Vagina (tissue), 2 donors: ENCODE measurements at places on chromosomes 5 and 9. TPM values are rescaled to one million over a fixed set of nuclear protein-coding genes. Genes with fewer than 3 reads are reported as not detected.

GRCh38 chr9:134208310-134208841, 44.0 kb upstream of the RNU6ATAC start:
- H3K4me3 ChIP-seq = no peak overlapping the region
- no peaks in the 10 kb centered on the region for H3K27me3 ChIP-seq
- peaks cover 11% of the 10 kb centered on the region for H3K4me1 ChIP-seq
- H3K36me3 ChIP-seq = no peaks in the 10 kb centered on the region
- no peak for DNase-seq
- H3K27ac ChIP-seq = no peak overlapping the region

The ARRDC3 gene
- 26.3 TPM for total RNA-seq

- H3K27me3 ChIP-seq = no peaks in the 10 kb centered on the region
- H3K4me3 ChIP-seq = no peak overlapping the region
- DNase-seq = no peak
These were observed 4.4 kb downstream of the RC3H2 start for GRCh38 chr9:122900791-122901190.

GRCh38 chr9:69193685-69194032, 19.6 kb downstream of the TJP2 start:
- H3K27me3 ChIP-seq = no peaks in the 10 kb centered on the region
- no peaks in the 10 kb centered on the region for H3K36me3 ChIP-seq
- DNase-seq = no peak
- H3K4me3 ChIP-seq = no peak overlapping the region

The FAT2 gene
- 74.9 TPM for total RNA-seq

The EPB41L4A gene
- 27.5 TPM for total RNA-seq

GRCh38 chr5:173383711-173384110, 55.5 kb upstream of the STC2 start:
- no peaks in the 10 kb centered on the region for H3K36me3 ChIP-seq
- no peak for DNase-seq
- H3K27me3 ChIP-seq = no peaks in the 10 kb centered on the region
- H3K4me3 ChIP-seq = no peak overlapping the region
- no peaks in the 10 kb centered on the region for H3K4me1 ChIP-seq

- no peaks in the 10 kb centered on the region for H3K36me3 ChIP-seq
- H3K4me3 ChIP-seq = peak overlapping the region; percentile 50
- peaks cover 7% of the 10 kb centered on the region for H3K4me1 ChIP-seq
- DNase-seq = peak; percentile 95
These were observed 22.2 kb downstream of the AHRR start for GRCh38 chr5:343461-344401.

- H3K27ac ChIP-seq = no peak overlapping the region
- H3K4me3 ChIP-seq = no peak overlapping the region
- no peaks in the 10 kb centered on the region for H3K36me3 ChIP-seq
These were observed 416.1 kb downstream of the TMEM38B start for GRCh38 chr9:106110483-106110882.

The SLCO6A1 gene
- not detected for total RNA-seq

GRCh38 chr5:108320231-108320630, 61.7 kb downstream of the FBXL17 start:
- DNase-seq = no peak
- H3K4me1 ChIP-seq = no peaks in the 10 kb centered on the region
- H3K27ac ChIP-seq = no peak overlapping the region
- H3K27me3 ChIP-seq = no peaks in the 10 kb centered on the region
- H3K4me3 ChIP-seq = no peak overlapping the region

GRCh38 chr5:171575386-171575785, 155.9 kb downstream of the FGF18 start:
- peaks cover 24% of the 10 kb centered on the region for H3K4me1 ChIP-seq
- DNase-seq = no peak
- no peak overlapping the region for H3K27ac ChIP-seq
- H3K4me3 ChIP-seq = no peak overlapping the region
- no peaks in the 10 kb centered on the region for H3K27me3 ChIP-seq
- no peaks in the 10 kb centered on the region for H3K36me3 ChIP-seq

DNA sequence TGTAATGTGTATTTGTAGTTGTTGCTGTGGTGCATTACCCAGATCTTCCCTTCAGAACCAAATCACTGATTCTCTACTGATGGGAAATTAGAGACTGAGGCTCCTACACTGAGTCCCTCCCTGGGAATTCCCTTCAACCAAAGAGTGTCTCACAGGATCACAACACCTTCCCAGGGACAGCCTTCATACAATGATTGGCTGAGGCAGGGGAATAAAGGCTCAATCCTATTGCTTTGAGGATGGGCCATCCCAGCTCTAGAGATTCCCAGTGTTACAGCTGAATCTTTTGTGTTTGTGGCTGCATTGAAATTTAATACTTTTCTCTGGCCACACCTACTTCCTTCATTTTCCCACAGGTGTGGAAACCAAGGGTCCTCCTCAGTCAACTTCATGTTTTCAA, 96.4 kb upstream of the ELL2 start:
- no peaks in the 10 kb centered on the region for H3K27me3 ChIP-seq
- no peak overlapping the region for H3K4me3 ChIP-seq
- H3K4me1 ChIP-seq = no peaks in the 10 kb centered on the region
- H3K36me3 ChIP-seq = no peaks in the 10 kb centered on the region

DNA sequence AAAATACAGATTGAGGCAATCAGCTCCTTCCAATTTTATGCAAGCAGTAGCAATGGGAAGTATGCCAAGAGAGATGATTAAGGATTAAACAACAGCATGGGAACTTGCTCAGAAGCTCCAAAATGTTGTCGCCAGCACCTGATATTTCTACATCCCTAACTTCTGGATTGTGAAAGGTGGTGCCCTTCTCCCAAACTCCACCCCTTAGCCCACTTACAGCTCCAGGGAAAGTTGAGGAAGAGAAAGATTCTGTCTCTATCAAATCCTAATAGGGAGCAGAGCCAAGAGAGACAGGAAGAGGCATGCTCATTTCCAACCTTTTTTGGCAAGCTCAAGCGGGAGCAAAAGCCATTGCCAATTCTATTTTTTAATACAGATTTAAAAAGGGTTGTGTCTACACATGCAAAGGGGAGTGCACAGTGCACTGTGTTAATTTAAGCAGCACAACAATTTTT, 92.4 kb upstream of the NR3C1 start:
- H3K4me1 ChIP-seq = peaks cover 26% of the 10 kb centered on the region
- DNase-seq = no peak
- H3K36me3 ChIP-seq = no peaks in the 10 kb centered on the region
- H3K27me3 ChIP-seq = no peaks in the 10 kb centered on the region
- H3K27ac ChIP-seq = no peak overlapping the region
- H3K4me3 ChIP-seq = no peak overlapping the region

DNA sequence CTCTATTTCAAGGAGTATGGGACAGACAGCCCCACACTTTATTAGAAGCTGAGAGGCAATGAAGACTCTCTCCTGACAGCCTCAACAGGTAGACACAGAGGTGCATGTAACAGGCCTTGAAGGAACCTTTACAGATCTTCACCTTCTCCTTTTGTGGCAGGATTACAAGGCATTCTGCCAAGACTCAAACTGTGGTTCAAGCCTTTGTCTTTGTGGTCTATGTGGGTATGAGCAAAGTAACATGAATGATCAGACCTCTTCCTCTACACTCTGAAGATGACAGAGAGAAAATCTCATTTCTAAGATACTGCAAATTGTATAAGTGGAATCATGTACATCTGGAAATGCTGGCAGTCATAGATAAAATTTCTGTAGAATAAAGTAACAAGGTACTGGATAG, 346.9 kb downstream of the CDH9 start:
- no peaks in the 10 kb centered on the region for H3K4me1 ChIP-seq
- H3K27ac ChIP-seq = no peak overlapping the region
- DNase-seq = no peak
- H3K36me3 ChIP-seq = no peaks in the 10 kb centered on the region

DNA sequence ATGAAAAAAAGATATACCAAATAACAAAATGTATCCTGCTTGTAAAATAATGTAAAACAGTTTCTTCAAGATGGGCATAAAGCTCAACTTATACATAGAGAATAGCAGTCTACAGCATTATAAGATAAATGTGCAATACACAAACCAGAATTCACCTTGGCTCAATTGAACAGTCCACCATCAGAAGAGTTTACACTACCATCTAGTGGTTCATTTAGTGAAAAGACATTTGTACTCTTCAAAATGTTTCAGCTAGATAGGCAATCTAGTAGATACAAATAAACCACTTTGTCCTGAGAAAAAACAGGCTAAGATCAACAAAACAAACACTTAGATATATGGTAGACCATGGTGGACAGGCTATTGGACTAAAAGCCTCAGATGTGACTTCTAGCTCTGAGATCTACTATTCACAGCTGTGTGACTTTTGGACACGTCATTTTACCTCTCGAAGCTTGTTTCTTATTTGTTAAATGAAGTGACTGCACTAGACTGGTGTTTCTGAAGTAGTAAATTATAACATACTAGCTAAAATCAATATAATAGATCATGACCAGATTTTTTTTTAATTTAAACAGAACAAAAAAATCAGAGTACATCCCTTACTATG, 22.1 kb upstream of the TPD52L3 start:
- H3K36me3 ChIP-seq = no peaks in the 10 kb centered on the region
- H3K4me3 ChIP-seq = no peak overlapping the region
- no peak for DNase-seq
- no peaks in the 10 kb centered on the region for H3K27me3 ChIP-seq
- H3K27ac ChIP-seq = no peak overlapping the region

The NACC2 gene
- total RNA-seq = 21.1 TPM

GRCh38 chr5:171714851-171715250, 70.8 kb upstream of the SMIM23 start:
- DNase-seq = no peak
- H3K4me3 ChIP-seq = no peak overlapping the region
- no peaks in the 10 kb centered on the region for H3K4me1 ChIP-seq
- H3K36me3 ChIP-seq = no peaks in the 10 kb centered on the region
- H3K27ac ChIP-seq = no peak overlapping the region

The FGD3 gene
- total RNA-seq = 19.9 TPM

DNA sequence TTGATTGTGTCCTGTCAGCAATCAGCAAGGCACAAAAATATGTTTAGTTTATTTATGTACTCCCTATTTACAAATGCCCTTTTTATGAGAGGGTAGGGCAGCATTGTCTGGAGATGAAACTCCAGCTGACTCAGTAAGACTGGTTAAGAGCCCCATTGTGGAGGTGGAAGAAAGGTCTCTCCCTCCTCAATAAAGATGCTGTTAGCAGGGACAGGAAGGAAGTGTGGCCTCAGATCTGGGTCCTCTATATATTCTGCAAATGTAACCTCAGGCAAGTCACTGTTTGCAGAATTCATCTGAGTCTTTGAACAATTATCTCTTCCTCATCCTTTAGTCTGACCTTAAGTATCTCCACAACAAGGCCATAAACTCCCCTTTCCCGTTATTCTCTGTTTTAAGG, 48.3 kb upstream of the TRAF1 start:
- no peaks in the 10 kb centered on the region for H3K27me3 ChIP-seq
- no peaks in the 10 kb centered on the region for H3K36me3 ChIP-seq
- H3K27ac ChIP-seq = no peak overlapping the region
- no peak for DNase-seq
- no peak overlapping the region for H3K4me3 ChIP-seq

- H3K36me3 ChIP-seq = no peaks in the 10 kb centered on the region
- no peak overlapping the region for H3K27ac ChIP-seq
- no peak for DNase-seq
- H3K27me3 ChIP-seq = no peaks in the 10 kb centered on the region
These were observed 68.7 kb upstream of the HAPLN1 start for GRCh38 chr5:83789371-83789770.

The SLC4A9 gene
- total RNA-seq = 0.25 TPM

The TMEFF1 gene
- not detected for total RNA-seq

The TMEM38B gene
- total RNA-seq = 30.4 TPM

GRCh38 chr9:90818279-90818678, 16.7 kb downstream of the SYK start:
- no peak overlapping the region for H3K27ac ChIP-seq
- no peaks in the 10 kb centered on the region for H3K27me3 ChIP-seq
- no peak for DNase-seq

DNA sequence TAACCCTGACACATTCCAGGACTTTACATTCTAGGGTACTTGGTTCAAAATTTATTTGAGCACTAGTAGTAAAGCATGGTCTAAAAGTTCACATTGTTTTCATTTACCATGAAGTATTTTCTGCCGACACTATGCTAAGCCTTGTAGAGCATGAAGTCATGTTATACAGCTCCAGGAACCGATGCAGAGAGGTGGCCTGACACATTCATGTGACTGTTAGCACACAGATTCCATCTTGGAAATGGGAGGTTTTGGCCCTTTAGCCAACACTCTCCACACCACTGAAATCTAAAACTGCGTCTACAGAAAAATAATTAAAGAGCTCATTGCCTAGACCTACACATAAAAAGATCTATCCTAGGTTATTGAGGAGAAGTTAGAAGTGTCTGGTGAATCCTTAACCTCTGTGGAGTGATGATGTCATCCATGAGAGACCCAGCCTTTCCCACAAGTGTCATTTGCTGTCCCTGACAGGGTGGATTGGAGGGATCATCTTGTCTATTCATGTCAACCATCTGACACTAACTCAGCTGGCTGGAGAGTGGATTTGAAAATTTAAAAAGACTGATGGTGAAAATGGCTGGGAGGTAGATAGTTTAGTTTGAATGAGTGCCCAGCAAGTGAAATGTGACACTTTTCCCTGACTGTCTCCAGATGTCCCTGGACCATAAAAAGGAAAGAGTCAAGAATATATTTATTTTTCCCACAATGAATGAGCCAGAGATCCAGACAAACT, 1.3 kb downstream of the RANBP3L start:
- peaks cover 23% of the 10 kb centered on the region for H3K4me1 ChIP-seq
- H3K27ac ChIP-seq = peak overlapping the region; percentile 81
- no peak for DNase-seq
- H3K36me3 ChIP-seq = no peaks in the 10 kb centered on the region

DNA sequence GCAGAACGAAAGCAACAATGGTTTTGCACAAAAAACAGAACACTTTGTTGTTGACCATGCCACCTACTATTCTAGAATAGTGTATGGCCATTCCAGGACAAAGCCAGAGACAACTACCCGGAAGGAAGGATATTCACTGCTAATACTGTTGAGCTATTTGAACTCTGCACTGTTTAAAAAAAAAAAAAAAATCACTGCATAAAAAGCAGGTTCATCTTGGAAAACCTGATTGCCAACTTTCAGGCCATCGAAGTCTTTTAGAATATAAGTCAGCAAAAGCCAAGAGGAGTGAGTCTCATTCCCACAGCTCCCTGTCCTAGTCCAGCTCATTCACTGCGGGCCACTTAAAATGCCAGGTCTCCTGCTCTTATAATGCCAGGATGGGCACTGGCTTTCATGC, 4.0 kb downstream of the ENC1 start:
- H3K27ac ChIP-seq = no peak overlapping the region
- DNase-seq = no peak
- peaks cover 47% of the 10 kb centered on the region for H3K4me1 ChIP-seq
- no peaks in the 10 kb centered on the region for H3K27me3 ChIP-seq
- no peak overlapping the region for H3K4me3 ChIP-seq

The GABRP gene
- 20.6 TPM for total RNA-seq

- no peaks in the 10 kb centered on the region for H3K27me3 ChIP-seq
- no peak overlapping the region for H3K27ac ChIP-seq
- no peak for DNase-seq
- H3K4me1 ChIP-seq = peaks cover 10% of the 10 kb centered on the region
- H3K36me3 ChIP-seq = no peaks in the 10 kb centered on the region
- H3K4me3 ChIP-seq = peak overlapping the region; percentile 41
These were observed 1.0 kb upstream of the IL12B start for GRCh38 chr5:159331093-159331973.

- no peaks in the 10 kb centered on the region for H3K27me3 ChIP-seq
- DNase-seq = no peak
- H3K27ac ChIP-seq = no peak overlapping the region
- H3K4me1 ChIP-seq = no peaks in the 10 kb centered on the region
These were observed 485.0 kb downstream of the TAF11L14 start for GRCh38 chr5:18119156-18119785.

- no peak for DNase-seq
- no peak overlapping the region for H3K27ac ChIP-seq
- no peaks in the 10 kb centered on the region for H3K27me3 ChIP-seq
- H3K4me3 ChIP-seq = no peak overlapping the region
These were observed 24.4 kb upstream of the VDAC1 start for GRCh38 chr5:134029156-134029555.
